ENCODE measurements at places on chromosomes 16 and 17.

GRCh38 chr17:39001703-39002637 is 34.8 kb upstream of the FBXO47 start:
- H3K27me3 ChIP-seq = peaks cover 1% of the 10 kb centered on the region
- peak; percentile 87 for DNase-seq
- peak overlapping the region; percentile 79 for H3K27ac ChIP-seq
- peaks cover 63% of the 10 kb centered on the region for H3K4me1 ChIP-seq

- peaks cover 16% of the 10 kb centered on the region for H3K27me3 ChIP-seq
- no peaks in the 10 kb centered on the region for H3K4me1 ChIP-seq
Measured at GRCh38 chr17:6084311-6085161, 14.4 kb downstream of the WSCD1 start.

DNA sequence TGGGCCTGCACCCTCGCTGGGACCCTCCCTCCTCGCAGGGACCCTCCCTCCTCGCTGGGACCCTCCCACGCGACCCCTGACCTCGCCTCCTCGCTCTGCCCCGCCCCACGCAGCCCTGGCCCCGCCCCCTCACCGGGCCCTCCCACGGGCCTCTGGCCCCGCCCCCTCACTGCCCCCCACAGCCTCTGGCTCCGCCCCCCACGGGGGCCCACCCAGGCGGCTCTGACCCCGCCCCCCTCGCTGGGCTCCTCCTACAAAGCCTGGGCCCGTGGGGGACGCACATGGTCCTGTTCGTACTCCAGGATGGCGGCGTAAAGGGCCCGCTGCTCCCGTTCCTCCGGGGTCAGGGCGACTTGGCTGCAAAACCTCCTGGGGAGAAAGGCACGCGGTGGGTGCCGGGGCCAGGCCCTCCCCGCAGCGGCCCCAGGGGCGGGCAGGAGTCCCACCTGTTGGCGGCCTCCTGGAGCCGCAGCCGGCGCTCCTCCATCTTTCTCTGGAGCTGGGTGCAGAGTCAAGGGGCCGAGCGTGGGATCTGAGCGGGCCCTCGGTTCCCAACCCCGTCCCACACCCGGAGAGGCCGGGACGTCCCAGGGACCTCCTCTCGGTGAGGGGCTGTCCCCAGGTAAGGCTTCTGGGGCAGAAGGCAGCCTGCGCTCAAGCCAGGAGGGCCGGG is 9.0 kb downstream of the VPS9D1 start:
- H3K36me3 ChIP-seq = peaks cover 5% of the 10 kb centered on the region
- 0 out of 2 replicates have a peak, but pooled peaks cover 2% of the 10 kb centered on the region for H3K27me3 ChIP-seq
- peak overlapping the region; percentile 70 for H3K4me3 ChIP-seq
- no peak overlapping the region for H3K27ac ChIP-seq

- H3K4me1 ChIP-seq = peaks cover 25% of the 10 kb centered on the region
- no peak overlapping the region for H3K4me3 ChIP-seq
Measured at GRCh38 chr17:4073983-4074830, 68.6 kb downstream of the ZZEF1 start.

- no peak overlapping the region for H3K27ac ChIP-seq
- H3K4me1 ChIP-seq = peaks cover 6% of the 10 kb centered on the region
- H3K4me3 ChIP-seq = no peak overlapping the region
- DNase-seq = peak; percentile 11
- H3K27me3 ChIP-seq = peaks cover 12% of the 10 kb centered on the region
Measured at GRCh38 chr17:18143044-18143936, 34.7 kb downstream of the MYO15A start.

DNA sequence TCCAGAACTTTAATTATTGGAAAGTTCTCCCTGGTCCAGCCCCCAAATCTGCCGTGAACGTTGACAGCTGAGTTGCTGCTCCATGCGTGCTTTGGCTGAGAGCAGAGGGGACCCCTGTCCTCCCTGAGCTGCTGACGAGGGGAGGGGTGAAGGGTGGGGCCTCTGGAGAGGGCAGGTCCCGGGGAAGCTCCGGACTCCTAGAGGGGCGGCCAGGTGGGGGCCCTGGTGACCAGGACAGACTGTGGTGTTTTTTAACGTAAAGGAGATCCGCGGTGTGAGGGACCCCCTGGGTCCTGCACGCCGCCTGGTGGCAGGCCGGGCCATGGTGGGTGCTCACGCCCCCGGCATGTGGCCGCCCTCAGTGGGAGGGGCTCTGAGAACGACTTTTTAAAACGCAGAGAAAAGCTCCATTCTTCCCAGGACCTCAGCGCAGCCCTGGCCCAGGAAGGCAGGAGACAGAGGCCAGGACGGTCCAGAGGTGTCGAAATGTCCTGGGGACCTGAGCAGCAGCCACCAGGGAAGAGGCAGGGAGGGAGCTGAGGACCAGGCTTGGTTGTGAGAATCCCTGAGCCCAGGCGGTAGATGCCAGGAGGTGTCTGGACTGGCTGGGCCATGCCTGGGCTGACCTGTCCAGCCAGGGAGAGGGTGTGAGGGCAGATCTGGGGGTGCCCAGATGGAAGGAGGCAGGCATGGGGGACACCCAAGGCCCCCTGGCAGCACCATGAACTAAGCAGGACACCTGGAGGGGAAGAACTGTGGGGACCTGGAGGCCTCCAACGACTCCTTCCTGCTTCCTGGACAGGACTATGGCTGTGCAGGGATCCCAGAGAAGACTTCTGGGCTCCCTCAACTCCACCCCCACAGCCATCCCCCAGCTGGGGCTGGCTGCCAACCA is at the start of gene MC1R:
MC1R (plus strand) TSS at position 410 of the 895 bp plus-strand sequence; CDS start at position 807, 397 bp downstream.
- peak within 1 kb of the TSS; percentile 78 for H3K4me3 ChIP-seq
- H3K4me1 ChIP-seq = peaks cover 41% of the 10 kb centered on the region
- DNase-seq = no peak
- H3K27ac ChIP-seq = peak within 1 kb of the TSS; percentile 74
- H3K36me3 ChIP-seq = peaks cover 5% of the 10 kb centered on the region

DNA sequence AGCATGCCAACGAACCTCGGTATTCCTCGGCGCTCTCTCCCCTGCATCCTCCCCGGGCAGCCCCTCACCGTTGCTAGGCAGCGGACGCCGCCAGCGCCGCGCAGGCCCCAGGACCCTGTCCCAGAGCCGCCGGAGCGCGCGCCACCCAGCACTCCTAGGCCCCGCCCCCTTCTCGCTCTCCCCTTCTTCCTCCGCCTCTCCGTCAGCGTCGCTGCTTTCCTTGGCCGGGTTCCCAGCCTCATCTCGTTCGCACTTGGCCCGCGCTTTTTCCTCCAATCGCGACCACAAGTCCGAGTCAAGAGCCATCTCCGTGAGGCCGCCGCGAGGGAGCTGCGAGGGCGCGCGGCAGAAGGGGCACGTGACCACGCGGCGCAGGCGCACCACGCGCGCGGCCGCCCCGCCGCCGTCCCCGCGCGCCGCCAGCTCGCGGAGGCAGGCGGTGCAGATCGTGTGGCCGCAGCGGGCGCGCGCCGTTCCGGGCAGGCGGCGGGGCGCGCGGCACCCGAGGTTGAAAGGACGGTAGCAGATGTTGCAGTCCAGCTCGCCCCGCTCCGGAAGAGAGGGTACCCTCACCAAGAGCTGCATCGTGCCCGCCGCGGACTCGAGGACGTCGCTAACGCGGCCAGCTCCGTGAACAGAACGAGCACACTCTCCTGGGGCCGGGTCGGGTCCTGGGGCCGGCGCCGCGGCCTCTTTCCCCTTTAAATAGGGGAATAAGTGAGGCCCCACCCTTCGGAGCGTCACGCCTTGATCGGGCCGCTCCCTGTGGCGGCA is at the start of gene RNF227:
RNF227 (minus strand) TSS at position 679 of the 774 bp plus-strand sequence; CDS start at position 585, 94 bp downstream.
- H3K36me3 ChIP-seq = peaks cover 5% of the 10 kb centered on the region
- H3K27me3 ChIP-seq = peaks cover 6% of the 10 kb centered on the region
- H3K4me3 ChIP-seq = peak within 1 kb of the TSS; percentile 92
- peak within 1 kb of the TSS; percentile 96 for H3K27ac ChIP-seq
- peak; percentile 97 for DNase-seq

DNA sequence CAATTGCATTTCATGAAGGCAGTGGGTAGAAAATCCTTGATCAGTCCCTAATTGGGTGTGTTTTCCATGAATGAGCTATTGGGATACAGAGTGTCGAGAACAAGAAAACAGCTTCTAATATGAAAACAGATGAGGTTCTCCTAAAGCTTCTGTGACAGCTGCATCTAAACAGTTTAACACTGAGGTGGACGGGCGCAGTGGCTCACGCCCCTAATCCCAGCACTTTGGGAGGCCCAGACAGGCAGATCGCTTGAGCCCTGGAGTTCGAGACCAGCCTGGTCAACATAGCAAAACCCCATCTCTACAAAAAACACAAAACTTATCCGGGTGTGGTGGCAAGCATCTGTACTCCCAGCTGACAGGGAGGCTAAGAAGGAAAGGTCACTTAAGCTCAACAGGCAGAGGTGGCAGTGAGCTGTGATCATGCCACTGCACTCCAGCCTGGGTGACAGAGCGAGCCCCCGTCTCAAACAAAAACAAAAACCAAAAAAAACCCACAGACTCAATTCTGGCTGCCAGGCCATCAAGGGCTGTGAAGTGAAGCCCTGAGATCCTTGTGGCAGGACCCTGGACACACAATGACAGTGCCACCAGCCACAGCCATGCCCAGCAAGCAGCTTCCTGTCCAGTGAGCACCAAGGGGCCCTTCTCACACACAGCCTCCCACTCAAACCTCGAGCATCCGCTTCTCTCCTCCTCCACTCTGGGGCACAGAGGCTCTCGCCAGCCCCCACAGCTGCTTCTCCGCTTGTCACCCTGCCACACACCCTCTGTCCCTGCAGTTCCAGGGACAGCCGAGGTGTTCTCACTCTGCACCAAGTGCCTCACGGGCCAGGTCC is 44.0 kb downstream of the ANKRD11 start:
- peaks cover 92% of the 10 kb centered on the region for H3K4me1 ChIP-seq
- no peak overlapping the region for H3K4me3 ChIP-seq
- no peaks in the 10 kb centered on the region for H3K36me3 ChIP-seq

GRCh38 chr16:10355589-10355988 is 30.3 kb upstream of the ATF7IP2 start:
- no peaks in the 10 kb centered on the region for H3K4me1 ChIP-seq
- no peaks in the 10 kb centered on the region for H3K27me3 ChIP-seq
- H3K4me3 ChIP-seq = no peak overlapping the region
- H3K36me3 ChIP-seq = no peaks in the 10 kb centered on the region
- H3K27ac ChIP-seq = no peak overlapping the region

DNA sequence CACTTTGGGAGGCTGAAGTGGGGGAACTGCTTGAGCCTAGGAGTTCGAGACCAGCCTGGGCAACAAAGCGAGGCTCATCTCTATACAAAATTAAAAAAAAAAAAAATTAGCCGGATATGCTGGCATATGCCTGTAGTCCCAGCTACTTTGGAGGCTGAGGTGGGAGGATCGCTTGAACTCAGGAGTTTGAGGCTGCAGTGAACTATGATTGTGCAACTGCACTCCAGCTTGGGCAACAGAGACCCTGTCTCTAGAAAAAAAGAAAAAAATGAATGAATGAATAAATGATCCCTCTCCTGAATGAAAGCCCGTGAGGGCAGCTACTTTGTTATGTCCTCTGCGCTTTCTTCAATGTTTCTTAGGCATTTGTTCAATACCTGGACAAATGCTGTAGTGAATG is 27.7 kb upstream of the DHX8 start:
- H3K36me3 ChIP-seq = no peaks in the 10 kb centered on the region
- no peak for DNase-seq
- no peaks in the 10 kb centered on the region for H3K27me3 ChIP-seq
- peaks cover 25% of the 10 kb centered on the region for H3K4me1 ChIP-seq
- no peak overlapping the region for H3K4me3 ChIP-seq
- H3K27ac ChIP-seq = no peak overlapping the region
